ENCODE measurements at places on chromosomes 2 and 18. TPM values are rescaled to one million over a fixed set of nuclear protein-coding genes. Genes with fewer than 3 reads are reported as not detected.

GRCh38 chr18:1452821-1453220, 548.1 kb downstream of the ADCYAP1 start:
- no peak for ATAC-seq

- no peak for ATAC-seq
Observed at GRCh38 chr2:160419776-160420505, 73.7 kb downstream of the RBMS1 start.

- no peak for ATAC-seq
Observed at GRCh38 chr2:232483311-232483922, 4.2 kb downstream of the ECEL1 start.

GRCh38 chr2:160246356-160246755, 46.3 kb upstream of the ITGB6 start:
- no peak for ATAC-seq

DNA sequence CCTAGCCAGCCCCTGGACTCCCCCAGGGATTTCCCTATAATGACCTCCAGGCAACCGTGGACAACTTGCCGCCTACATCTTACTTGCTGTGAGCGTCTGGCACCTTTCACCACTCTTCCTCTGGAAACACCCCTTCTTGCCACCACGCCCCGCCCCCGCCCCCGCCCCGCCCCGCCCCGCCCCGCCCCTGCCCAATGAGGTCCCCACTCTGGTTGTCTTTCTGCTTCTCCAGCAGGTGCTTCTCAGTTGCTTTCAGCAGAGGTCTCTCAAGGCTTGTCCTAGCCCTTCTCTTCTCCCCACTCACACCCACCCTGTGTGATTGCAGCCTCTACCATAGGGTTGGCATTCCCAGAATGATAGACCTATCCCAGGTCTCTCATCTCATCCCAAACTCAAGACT, 214.5 kb downstream of the EN1 start:
- ATAC-seq = no peak

DNA sequence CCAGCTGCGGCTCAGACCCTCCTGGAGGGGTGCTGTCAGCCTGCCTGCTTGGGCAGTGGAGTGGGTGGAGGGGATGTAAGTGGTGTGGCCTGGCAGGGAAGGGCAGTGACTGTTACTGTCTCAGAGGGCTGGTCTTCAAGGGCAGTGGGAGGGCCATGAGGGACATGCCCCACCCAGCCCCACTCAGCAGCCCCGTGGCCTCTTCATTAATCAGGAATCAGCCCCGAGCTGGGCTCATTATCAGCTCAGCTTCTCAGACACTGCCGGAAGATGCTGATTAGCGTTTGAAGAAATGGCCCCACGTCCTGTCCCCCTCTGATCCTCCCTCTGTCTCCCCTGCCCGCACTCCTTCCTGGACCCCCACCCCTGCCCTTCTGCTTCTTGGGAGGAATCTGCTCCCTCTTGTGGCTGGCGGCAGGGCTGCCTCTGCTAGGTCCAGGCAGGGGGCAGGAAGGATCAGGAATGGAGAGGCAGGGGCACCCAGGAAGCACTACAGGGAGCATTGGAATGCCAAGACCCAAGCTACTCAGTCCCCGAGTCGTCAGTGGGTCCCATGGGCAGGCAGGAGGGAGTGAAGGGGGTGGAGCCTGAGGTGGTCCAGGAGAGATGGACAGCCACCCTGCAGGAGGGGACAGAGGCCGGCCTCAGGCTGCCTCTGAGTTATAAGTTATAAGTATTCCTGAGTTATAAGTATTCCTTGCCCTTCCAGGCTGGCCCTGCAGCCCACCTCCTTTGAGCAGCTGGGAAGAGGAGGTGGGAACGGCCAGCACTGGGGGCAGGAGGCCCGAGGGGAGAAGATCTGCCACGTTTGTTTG, 7.0 kb downstream of the ASIC4 start:
- ATAC-seq = no peak

DNA sequence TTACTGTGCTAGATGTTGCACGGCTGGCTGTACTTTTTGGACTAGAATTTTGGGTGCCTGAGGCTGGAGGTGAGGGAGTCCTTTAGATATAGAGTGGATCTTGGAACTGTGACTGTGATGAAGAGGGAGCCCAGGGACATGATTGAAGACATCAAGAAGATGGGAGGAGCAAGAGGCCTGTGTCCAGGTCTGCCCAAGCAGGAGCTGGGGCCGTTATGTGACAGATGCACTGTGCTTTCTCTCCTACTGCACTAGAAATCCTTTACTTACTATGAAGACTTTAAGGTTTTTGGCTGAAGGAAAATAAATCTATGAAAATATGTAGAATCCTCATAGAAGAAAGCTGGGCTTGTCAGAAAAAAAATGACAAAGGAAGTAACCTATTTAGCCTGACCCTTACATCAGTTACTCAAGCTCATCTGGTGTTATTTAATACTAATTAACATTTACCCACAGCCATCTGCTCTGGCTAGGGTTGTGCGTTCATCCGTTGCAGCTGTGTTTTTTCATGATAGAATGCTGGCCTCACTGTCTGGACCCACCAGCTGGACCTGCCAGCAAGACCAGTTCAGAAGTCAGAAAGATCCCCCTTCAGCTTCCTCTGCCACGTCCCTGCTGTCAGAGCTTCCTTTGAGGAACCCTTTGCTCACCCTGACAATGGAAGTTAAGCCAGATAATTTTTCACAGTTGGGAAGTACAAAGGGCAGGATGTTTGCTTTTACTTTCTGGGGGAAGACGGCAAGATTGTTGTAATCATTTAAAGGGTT, 16.7 kb downstream of the TSN start:
- ATAC-seq = no peak

DNA sequence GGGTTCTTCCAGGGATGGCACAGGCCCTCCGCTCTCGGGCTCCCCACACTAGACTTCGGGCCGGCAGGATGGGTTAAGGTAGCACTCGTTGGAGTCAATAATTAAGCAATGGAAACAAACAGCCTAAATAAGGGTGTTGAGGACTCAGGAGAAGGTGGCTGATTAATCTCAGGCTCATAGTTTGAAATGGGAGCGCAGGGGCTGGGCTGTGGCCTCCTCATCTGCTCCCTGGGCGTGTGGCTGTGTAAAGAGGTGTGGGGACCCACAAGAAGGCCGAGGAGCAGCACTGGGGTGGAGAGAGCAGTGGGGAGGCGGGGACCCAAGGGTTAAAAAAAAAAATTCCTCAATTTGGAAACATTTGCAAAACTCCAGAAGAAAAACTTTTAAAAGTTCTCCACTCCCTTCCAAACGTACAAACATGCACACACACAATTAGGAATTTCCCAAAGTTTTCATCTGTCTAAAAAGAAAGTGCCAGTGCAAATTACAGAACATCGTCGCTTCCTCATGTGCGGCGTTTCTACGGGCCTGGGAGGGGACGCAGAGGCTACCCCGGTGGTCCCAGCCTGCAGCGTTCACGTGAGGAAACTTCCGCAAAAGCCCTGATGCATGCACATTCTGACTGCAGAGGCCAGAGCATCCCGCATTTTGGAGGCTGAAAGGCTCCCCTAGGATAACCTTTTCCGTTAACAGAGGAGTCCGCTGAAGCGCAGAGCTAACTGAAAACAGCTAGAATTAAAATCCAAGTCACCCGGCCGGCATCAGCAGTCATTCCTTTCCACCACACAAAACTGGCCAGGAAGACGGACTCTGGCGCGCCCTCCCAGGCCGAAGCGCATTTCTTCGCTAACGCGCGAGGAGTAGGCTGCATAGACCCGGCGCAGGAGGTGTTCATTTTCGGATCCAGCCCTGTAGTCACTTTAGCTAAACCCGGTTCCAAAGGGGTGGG, 1.0 kb upstream of the TUBB6 start:
- ATAC-seq = no peak

DNA sequence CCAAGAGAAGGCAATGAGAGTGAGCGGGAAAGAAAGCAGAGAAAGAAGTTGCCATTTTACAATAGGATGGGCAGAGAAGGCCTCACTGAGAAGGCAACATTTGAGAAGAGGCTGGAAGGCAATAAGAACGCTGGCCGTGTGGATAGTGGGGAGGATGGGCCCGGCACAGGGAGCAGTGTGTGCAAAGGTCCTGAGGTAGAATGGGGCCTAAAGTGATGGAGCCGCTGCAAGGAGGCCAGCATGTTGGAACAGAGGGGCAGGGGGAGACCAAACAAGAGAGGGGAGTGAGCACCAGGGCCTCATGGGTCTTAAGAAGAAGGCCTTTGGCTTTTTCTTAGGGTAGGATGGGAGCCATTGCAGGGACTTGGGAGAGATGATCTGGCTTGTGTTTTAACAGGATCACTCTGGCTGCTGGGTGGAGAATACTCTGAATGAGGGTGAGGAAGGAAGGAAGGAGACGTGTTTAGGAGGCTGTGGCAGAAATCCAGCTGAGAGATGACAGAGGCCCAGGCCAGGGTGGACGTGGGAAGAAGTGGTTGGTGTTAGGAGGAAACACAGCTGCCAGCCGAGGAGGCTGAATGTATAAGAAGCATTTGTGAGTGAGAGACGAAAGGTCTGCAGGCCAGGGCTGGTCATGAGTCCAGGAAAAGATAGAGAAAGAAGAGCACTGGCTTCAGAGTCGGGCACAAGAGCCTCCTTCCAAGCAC, 159.8 kb downstream of the KLHL29 start:
- ATAC-seq = no peak

- ATAC-seq = no peak
Observed at GRCh38 chr2:104213758-104214157, 640.2 kb upstream of the POU3F3 start.

DNA sequence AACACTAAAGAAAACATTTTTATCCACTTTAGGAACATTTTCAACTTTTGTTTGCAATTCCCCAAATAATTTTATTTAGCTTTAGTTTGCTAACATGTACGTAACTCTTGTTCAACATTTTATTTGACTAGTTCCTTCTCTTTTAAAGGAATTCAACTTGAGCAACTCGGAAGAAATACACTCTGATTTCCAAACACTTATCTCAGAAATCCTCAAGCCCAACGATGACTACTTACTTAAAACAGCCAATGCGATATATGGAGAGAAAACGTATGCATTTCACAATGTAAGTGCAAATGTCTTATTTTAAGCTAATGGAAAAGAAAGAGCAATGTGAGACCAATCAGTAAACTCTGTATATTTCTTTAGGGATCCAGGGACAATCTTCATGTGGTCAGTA, 10.1 kb downstream of the SERPINB10 start:
- ATAC-seq = no peak

DNA sequence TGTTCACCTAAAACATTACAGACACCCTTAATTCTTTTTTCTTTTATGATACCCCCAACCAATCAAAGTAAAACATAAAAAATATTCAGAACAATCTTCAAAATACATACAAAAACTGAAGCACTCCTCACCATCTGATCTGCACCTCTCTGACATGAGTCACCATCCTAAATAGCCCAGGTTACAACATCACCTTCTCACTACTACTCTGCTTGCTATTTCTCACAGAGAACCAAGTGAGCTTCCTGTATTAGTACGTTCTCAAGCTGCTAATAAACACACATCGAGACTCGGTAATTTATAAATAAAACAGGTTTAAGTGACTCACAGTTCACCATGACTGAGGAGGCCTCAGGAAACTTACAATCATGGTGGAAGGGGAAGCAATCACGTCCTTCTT, 183.5 kb downstream of the CBLN2 start:
- ATAC-seq = no peak

DNA sequence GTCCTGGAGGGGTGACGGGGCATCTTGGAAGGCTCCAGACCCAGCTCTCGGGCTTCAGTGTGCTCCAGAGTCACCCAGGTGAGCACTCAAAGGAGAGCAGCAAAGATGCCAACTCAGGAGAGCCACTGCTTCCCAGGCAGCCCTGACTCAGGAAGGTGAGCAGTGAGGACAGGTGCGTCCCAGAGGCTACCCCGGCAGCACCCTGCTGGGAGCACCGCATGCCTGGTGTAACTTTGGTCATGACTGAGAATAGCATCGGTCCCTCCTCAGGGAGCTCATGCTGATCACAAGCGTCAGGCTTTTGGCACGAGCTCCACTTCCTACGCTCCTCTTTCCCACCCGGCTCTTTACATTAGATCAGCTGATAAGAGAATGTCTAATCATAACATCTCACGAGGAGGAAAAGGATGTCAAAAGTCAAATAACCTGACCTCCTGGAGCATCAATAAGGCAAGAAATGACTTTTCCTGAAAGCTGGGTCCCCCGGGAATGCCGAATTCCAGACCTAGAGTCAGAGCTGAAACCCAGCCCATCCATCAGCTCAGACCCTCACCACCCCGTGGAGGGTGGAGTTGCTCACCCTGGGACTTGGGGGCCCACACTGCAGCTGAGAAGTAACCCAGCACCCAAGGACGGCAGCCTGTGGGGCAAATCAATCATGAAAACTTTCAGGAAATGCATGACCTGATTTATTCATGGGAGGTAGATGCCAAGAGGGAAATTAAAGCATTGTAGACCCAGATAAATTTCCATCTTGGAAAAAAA, 248.8 kb downstream of the ACKR3 start:
- no peak for ATAC-seq

- ATAC-seq = no peak
Observed at GRCh38 chr2:157394928-157395327, 49.0 kb downstream of the CYTIP start.

- ATAC-seq = no peak
Observed at GRCh38 chr2:31322371-31322770, 88.4 kb downstream of the EHD3 start.

GRCh38 chr18:45850021-45850420, 24.5 kb downstream of the SIGLEC15 start:
- peak; percentile 28 for ATAC-seq

- no peak for ATAC-seq
Observed at GRCh38 chr2:191845248-191845715, 1.6 kb downstream of the CAVIN2 start.

DNA sequence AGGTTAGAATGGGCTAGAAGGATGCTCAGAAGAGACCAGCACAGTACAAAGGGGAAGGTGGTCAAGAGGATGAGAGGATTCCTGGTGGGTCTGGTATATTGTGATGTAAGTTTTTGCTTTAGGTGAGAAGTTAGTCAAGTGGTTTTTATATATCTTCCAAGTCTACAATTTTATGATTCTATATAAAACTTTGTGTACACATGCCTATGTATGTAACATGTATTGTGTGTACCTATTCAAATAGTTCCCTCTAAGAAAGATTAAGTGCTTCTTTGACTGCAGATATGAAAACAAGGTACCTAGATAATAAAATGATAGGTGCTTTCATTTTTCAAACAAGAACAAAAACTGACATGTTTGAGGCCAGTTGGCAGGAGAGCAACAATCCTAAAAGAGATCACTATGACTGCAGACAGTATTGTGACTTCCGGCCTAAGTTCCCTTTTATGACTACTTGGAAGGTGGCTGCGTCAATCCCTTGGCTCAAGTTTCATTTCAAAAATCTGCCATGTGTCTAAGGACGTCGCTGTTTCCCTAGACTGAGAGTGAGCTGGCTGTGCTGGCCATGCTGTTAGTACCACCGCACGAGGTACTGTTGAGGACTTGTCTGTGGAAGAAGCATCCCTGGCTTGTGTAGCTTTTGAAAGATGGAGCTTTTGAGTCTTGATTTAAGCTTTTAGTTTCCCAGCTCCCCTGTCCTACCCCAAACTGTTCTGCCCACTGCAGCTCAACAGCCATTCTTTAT, 123.1 kb downstream of the PRPF40A start:
- ATAC-seq = peak; percentile 83

- no peak for ATAC-seq
Observed at GRCh38 chr18:48718251-48718959, 179.6 kb downstream of the CTIF start.

Gene CYP27C1
- total RNA-seq = not detected

Gene RSAD2
- total RNA-seq = 4.5 TPM

Gene TP53I3
- total RNA-seq = 2.7 TPM

Gene RNF152
- not detected for total RNA-seq

Gene SH3BP4
- total RNA-seq = not detected

Gene LGALSL
- total RNA-seq = 2.2 TPM

Gene WDCP
- total RNA-seq = 25.0 TPM

Gene POTEC
- total RNA-seq = 0.04 TPM

Gene IL18R1
- total RNA-seq = 27.7 TPM

Gene IL36B
- not detected for total RNA-seq

Gene ACVR1C
- total RNA-seq = 1.1 TPM

Gene OSBPL1A
- total RNA-seq = 2.8 TPM

All from activated T-helper 17 cell treated with anti-CD3 and anti-CD28 coated beads, Interleukin-2, amount 50 U/mL, for 72 hours (primary cell).